ENCODE measurements at places on chromosomes 1 and 21. TPM values are rescaled to one million over a fixed set of nuclear protein-coding genes. Genes with fewer than 3 reads are reported as not detected.

DNA sequence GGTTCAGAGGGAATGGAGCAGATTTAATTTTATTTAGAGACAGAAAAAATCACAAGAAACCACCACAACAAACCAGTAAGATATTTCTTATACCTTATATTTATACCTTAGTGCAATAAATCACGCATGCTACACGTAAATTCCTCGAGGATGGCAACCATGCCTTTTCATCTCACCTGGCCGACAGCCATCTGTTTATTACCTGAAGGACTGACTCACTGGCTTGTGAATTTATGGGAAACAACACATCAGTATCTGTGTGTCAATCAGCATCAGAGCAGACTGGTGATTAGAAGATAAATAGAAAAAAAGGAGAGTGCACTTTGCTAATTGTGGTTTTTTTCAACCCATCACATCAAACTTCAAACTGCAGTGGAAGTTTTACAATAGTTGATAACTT lies 58.4 kb downstream of the S1PR1 start:
- DNase-seq, result no peak

DNA sequence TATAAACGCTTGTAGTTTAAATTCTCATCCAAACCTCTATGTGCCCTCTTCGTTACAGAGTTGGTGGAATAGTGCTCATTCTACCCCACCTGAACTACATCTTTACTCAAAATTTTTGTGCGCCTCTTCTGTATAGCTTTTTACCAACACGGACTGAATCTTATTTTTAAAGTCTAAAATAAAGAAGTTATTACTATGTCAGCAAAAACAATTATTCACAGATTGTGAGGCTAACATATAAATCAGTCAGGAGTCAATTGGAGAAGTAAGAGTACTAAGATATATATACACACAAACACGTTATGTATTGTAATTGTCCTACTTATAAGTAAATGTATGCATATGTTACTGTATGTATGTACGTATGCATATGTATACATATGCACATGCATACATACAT lies 274.9 kb upstream of the ADGRL4 start:
- no peak for DNase-seq

DNA sequence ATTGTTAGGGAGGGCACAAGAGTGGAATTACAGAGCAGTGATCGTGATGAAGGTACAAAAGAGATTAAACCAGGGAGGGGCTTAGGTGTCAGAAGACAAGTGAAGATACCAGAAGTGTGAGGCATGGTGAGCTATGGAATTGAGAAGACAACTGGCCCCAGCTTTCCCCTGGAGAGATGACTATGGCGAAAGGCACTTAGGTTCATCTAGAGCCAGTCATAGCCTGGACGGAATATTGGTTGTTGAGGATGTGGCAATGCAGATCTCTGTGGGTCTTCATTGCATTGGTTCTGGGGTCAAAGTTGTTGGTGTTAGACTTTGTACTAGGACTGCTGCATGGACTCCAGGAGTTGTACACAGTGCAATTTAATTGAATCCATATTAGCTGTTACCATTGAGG lies 115.7 kb downstream of the FASLG start:
- no peak for DNase-seq

DNA sequence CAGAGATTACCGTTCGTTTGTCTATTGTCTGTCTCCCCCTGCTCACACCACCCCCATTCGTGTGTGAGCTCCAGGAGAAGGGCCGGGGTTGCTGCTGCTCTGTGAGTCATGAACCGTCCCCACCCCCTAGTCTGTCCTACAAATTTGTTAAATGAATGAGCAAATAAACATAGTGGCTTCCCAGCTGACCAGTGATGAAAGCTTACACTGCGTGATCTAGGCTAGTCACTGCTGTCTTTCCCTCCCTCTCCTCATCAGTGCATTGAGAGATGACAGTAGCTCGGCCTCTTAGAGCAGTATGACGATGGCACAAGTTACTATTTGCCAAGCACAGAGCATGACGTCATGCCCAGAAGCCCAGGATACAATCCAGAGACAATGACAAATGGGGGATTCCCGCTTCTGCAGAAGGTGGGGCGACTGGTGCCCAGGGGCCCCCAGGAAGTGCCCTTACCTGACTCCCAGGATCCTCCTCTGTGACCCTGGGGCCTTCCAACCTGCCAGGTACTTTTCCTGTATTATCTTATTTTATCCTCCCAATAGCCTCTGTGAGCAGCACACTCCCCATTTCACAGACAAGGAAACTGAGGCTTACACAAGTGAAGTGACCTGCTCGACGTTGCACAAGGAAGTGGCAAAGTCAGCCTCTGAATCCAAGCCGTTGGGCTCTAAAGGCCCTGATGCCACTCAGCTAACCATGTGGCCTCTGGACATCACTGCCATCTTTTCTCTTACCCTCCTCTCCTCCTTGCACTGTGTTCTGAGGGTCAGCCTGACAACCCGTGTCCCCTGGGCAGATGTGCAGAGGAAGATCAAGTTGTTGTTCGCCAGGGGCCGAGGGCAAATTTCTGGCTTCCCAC lies 8.6 kb upstream of the EPHA2 start:
- DNase-seq, result peak; percentile 94

- DNase-seq, result peak; percentile 61
These were observed 32.7 kb downstream of the TM2D1 start for GRCh38 chr1:61692155-61692800.

DNA sequence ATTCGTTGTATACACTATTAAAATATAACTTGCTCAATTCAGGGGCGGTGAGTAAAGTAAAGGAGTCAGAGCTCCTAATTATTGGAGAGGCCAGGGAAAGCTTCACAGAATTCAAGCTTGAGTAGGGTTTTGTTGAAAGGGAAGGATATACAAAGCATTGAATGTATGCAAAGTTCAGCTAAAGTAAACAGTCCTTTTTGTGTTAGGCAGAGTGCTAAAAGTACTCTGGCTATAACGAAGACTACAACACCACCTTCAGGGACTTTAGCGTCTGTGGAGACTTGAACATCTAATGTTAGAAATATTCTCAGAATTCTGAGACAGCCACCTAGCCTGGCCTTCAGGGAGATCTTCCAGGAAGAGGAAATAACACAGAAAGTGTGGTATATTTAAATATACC lies 1.1 kb downstream of the FALEC start:
- no peak for DNase-seq

- DNase-seq, result no peak
These were observed 26.2 kb downstream of the MAGI3 start for GRCh38 chr1:113416496-113416895.

GRCh38 chr21:25964926-25965325 lies 205.6 kb downstream of the APP start:
- DNase-seq, result no peak

- no peak for DNase-seq
These were observed 30.7 kb downstream of the TUFT1 start for GRCh38 chr1:151570819-151571218.

GRCh38 chr1:161131523-161132409 lies 701 bp downstream of the DEDD start:
- DNase-seq, result no peak

- no peak for DNase-seq
These were observed 50.4 kb downstream of the PGBD5 start for GRCh38 chr1:230375780-230376179.

GRCh38 chr1:64886877-64887276 lies 79.5 kb downstream of the JAK1 start:
- no peak for DNase-seq

DNA sequence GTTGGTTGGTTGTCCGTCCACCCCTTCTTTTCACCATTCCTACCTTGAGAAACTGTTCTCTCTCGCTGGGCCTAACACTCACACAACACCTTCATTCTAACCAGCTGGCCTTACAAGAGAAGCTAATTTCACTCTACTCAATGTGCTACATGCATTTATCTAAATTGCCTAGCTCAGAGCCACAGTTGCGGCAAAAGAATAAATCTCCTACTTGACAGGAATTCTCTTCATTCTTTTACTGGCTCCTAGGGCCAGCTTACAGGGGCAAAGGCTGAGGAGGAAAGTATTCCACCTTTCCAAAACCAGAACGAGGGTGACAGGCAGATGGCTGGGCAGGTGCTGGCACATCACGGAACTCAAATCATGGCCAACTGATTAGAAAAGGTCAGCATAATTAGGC lies 6.5 kb downstream of the F3 start:
- DNase-seq, result no peak

GRCh38 chr1:41532206-41532975 lies 47.9 kb upstream of the EDN2 start:
- DNase-seq, result no peak

- no peak for DNase-seq
These were observed 106.0 kb downstream of the CDC7 start for GRCh38 chr1:91606546-91607078.

DNA sequence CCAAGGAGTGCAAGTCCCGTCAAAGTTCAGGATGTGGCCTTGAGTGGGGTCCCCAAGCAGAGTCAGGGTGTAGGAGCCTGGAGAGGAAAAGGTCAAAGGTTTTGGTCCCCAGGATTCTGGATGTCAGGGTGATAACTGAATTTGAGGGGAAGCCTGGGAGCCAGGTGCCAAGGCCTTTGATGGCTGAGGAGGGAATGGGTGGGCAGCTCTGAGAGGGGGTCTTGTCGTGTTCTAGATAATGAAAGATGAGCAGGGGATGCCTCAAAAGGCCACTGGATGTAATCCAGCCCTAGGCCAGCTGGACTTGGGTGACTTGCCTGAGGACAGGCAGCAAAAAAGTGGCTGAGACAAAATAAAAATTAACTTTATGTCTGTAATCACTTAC lies 27.5 kb upstream of the KCNA2 start:
- DNase-seq, result no peak

DNA sequence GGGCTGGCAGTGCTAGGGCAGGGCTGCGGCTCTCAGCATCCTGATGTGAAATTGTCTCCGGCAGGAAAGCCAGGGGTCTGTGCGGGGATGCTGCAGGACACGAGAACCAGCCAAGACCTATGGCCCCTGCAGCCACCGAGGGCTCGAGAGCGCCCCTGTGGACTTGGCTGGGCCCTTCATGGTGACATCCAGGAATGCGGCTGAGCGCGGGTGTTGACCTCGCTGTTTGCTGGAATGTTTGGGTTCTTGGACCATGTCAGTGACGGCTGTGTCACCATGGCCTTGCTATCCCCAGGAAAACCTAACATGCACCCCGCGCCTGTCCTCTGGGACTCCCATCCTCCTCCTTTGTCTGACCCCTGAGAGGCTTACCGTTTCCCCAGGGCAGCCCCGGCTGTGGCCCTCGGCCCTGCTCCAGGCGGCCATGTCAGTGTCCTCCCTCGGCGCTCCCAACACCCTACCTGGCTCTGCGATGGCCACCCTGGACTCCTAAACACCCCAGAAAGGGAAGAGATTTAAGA lies 14.3 kb upstream of the C1orf174 start:
- DNase-seq, result no peak

The HPCAL4 gene
- total RNA-seq, result 0.74 TPM

The PIGR gene
- 0.02 TPM for total RNA-seq

The TCHH gene
- total RNA-seq, result not detected

The OLIG2 gene
- total RNA-seq, result 1.7 TPM

The BSND gene
- total RNA-seq, result not detected

The OR2L2 gene
- not detected for total RNA-seq

The TRIM17 gene
- not detected for total RNA-seq
